Lower lobe of right lung (tissue), 2 donors: ENCODE measurements at places on chromosomes 12 and 14. TPM values are rescaled to one million over a fixed set of nuclear protein-coding genes. Genes with fewer than 3 reads are reported as not detected.
A peak's percentile ranks its signal among the peaks of the same experiment; 100 is the strongest.

The FAM186B gene
- 0.65 TPM for total RNA-seq

The PTCSC3 gene
- 1.5 TPM for total RNA-seq

The IFNG-AS1 gene
- total RNA-seq, result not detected

The ARMH4 gene
- 2.1 TPM for total RNA-seq

The CD163 gene
- 525 TPM for total RNA-seq

The DEPDC4 gene
- 2.0 TPM for total RNA-seq

The KRT81 gene
- total RNA-seq, result not detected

- H3K27me3 ChIP-seq, result no peaks in the 10 kb centered on the region
- H3K4me1 ChIP-seq, result no peaks in the 10 kb centered on the region
- H3K36me3 ChIP-seq, result no peaks in the 10 kb centered on the region
- DNase-seq, result no peak
Observed at GRCh38 chr14:104150136-104151025, 12.0 kb downstream of the KIF26A start.

DNA sequence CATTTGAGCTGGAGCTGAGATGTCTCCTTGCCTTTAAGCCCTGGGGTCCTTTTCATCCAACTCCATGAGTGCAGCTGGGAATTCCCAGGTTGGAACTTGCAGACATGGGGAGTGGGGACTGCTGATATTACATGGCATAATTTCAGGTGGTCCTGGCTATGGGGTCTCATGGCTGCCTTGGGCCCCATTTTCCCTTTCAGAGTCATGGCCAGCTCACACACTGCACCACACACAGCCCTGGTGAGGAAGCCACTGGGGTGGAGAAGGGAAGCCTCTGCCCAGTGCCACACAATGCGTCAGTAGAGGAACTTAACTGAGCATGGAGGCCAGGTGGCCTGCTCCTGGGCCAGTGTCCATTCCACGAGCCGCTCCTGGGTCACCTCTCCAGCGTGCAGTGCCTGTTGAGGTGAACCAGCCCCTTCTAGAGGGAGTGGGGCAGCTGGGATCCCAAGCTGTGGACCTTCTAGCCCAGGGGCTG is 17.3 kb upstream of the KRT86 start:
- peaks cover 8% of the 10 kb centered on the region for H3K4me1 ChIP-seq
- peak; percentile 39 for DNase-seq
- peaks cover 53% of the 10 kb centered on the region for H3K27me3 ChIP-seq
- no peak overlapping the region for H3K27ac ChIP-seq
- H3K4me3 ChIP-seq, result no peak overlapping the region
- no peaks in the 10 kb centered on the region for H3K36me3 ChIP-seq

DNA sequence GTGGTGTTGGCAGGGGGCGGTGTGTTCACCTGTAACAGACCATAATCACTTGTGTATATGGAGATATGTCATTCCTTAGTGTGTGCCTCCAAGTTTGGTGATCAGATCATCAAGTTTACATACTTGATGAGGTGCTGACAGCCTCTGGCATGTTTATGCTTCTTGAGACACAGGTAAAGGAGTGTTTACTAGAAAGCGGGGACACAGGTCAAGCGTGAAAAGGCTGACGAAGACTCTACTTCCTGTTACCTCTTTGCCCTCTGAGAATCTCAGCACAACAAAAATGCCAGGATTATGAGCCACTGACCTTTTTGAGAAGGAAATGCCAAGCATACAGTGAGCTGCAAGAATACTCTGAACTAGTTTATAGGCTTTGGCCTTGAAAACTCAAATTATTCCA is 29.6 kb downstream of the PRDM4 start:
- no peaks in the 10 kb centered on the region for H3K4me1 ChIP-seq
- H3K4me3 ChIP-seq, result no peak overlapping the region
- H3K36me3 ChIP-seq, result peaks cover 43% of the 10 kb centered on the region
- H3K27ac ChIP-seq, result no peak overlapping the region
- DNase-seq, result no peak

DNA sequence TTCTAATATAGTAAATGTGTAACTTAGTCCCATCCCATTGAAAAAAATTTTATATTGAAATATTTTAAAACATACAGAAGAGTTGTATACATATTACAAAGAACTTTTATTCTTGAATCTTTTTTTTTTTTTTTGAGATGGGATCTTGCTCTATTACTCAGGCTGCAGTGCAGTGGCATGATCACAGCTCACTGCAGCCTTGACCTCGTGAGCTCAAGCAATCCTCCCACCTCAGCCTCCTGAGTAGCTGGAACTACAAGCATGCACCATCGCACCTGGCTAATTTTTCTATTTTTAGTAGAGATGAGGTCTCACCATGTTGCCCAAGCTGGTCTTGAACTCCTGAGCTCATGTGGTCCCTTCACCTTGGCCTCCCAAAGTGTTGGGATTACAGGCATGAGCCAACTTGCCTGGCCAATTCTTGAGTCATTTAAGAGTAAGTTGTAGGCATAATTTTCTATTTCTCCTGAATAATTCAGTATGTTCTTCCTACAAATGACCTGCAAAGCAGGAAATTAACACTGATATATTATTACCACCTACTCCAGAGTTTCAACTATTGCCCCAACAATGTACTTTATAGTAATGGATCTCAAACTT is 153.0 kb upstream of the BMP4 start:
- no peak overlapping the region for H3K4me3 ChIP-seq
- no peak for DNase-seq
- H3K27ac ChIP-seq, result no peak overlapping the region
- H3K36me3 ChIP-seq, result no peaks in the 10 kb centered on the region

- peak overlapping the region; percentile 37 for H3K4me3 ChIP-seq
- H3K27me3 ChIP-seq, result peaks cover 98% of the 10 kb centered on the region
- DNase-seq, result no peak
- peaks cover 13% of the 10 kb centered on the region for H3K4me1 ChIP-seq
Observed at GRCh38 chr12:54033980-54034784, 1.3 kb downstream of the HOXC5 start.

DNA sequence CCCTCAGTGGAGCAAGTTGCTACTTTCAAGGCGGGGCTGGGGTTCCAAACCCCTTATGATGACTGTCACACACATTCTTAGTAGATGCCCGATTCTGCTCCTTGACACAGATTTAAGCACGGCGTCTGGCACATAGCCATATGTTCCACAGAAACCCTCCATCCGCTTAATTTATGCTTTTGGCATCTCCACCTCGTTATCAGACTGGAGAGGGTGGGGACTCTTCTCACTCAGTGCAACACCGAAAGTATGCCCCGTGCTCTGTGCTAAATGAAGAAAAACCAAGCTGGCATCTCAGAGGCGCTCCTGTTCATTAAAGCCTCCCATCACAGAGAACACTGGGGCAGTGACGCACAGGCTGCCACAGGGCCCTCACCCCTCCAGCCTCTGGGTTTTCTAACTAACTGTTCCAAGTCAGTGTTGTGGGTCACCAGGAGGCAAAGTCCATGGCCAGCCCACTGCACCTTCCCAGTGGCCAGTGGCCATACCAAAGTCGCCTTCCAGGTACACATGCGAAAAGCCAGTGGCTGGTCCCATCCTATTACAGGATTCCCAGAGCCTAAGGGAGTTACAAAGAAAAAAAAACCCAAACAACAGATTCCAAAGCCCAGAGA is 27.3 kb downstream of the CCDC88C start:
- DNase-seq, result no peak
- peaks cover 44% of the 10 kb centered on the region for H3K4me1 ChIP-seq
- no peaks in the 10 kb centered on the region for H3K27me3 ChIP-seq
- no peaks in the 10 kb centered on the region for H3K36me3 ChIP-seq

GRCh38 chr12:94144781-94145180 is 3.6 kb upstream of the PLXNC1 start:
- H3K4me3 ChIP-seq, result no peak overlapping the region
- no peaks in the 10 kb centered on the region for H3K36me3 ChIP-seq
- peaks cover 9% of the 10 kb centered on the region for H3K27me3 ChIP-seq
- no peak for DNase-seq
- H3K27ac ChIP-seq, result no peak overlapping the region

GRCh38 chr14:39452680-39453079 is 20.4 kb upstream of the FBXO33 start:
- no peaks in the 10 kb centered on the region for H3K4me1 ChIP-seq
- no peaks in the 10 kb centered on the region for H3K36me3 ChIP-seq
- no peaks in the 10 kb centered on the region for H3K27me3 ChIP-seq
- no peak overlapping the region for H3K27ac ChIP-seq
- H3K4me3 ChIP-seq, result no peak overlapping the region
- DNase-seq, result no peak

DNA sequence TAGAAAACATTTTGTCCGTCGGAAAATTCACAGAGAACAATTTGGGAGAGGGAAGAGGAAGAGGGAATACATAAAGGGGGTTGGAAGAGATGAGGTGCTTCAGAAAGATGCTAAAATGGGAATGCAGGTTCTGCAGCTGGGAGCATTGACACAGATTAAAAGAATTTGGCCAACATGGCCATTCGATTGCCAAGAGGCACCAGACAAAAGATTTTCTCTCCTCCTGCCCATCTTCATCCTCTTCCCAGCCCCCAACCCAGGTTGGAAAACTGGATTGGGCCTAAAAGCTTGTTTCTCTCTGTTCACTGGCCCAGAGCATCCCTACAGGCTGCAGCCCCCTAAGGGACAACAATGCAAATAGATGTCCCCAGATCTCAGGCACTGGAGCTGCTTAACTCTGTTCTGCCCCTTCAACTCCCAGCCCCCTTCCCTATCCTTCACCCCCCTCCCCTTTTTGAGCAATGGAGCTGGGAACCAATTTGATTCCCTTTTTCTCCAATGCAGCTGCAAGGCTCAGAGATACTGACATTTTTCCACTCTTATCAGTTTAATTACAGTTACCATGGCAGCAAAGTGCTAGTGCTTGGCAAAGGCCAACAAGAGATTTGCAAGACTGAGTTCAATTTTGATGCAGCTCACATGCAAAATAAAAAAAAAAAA is 1.9 kb downstream of the LMO3 start:
- peak overlapping the region; percentile 78 for H3K27ac ChIP-seq
- DNase-seq, result no peak
- H3K36me3 ChIP-seq, result no peaks in the 10 kb centered on the region

GRCh38 chr12:119334430-119335170 is at the start of gene CCDC60:
Gene CCDC60, plus strand, starts transcription at chr12:119334729. Its CDS starts 448 bp downstream, at chr12:119335177.
- H3K4me1 ChIP-seq, result no peaks in the 10 kb centered on the region
- no peak within 1 kb of the TSS for H3K27ac ChIP-seq
- no peaks in the 10 kb centered on the region for H3K27me3 ChIP-seq
- no peak within 1 kb of the TSS for H3K4me3 ChIP-seq

DNA sequence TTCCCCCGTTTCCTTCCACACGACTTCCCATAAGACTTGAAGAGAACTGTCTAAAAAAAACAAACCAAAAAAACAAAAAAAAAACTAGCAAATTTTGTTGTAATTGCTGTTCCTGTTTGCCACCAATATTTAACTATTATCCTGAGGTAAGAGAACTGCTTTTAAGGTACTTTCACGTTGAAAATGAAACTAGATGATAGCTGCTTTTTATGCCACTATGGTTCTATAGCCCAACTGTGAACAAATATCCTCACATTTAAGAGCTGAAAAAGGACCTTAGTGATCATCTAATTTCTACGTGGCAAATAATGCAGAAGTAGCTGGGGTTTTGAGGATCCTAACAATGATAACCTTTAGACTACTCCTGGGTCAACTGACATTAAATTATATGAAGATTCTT is 98.6 kb downstream of the TAOK3 start:
- no peak overlapping the region for H3K4me3 ChIP-seq
- H3K27me3 ChIP-seq, result no peaks in the 10 kb centered on the region
- H3K36me3 ChIP-seq, result no peaks in the 10 kb centered on the region
- DNase-seq, result no peak
- H3K4me1 ChIP-seq, result peaks cover 28% of the 10 kb centered on the region

DNA sequence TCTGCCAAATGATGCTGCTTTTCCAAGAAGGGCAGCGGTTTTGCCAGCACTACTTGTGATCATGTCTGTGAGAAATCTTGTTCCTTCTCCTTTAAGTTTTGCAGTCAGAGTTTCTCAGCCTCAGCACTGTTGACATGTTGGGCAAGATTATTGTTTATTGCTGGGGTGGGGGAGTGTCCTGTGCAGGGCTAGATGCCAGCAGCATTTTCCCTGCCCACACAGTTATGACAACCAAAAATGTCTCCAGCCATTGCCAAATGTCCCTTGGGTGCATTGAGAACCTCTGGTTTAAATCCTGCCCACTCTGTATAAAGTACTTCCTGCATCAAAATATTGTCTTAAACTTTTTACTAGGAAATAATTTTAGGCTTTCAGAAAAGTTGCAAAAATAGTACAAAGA is 20.0 kb downstream of the TMEM132C start:
- H3K4me3 ChIP-seq, result no peak overlapping the region
- H3K4me1 ChIP-seq, result no peaks in the 10 kb centered on the region
- H3K36me3 ChIP-seq, result no peaks in the 10 kb centered on the region
- DNase-seq, result no peak
- H3K27me3 ChIP-seq, result no peaks in the 10 kb centered on the region

GRCh38 chr14:74133833-74134481 is 49.2 kb downstream of the LIN52 start:
- H3K36me3 ChIP-seq, result no peaks in the 10 kb centered on the region
- peaks cover 10% of the 10 kb centered on the region for H3K4me1 ChIP-seq
- no peak overlapping the region for H3K27ac ChIP-seq
- DNase-seq, result no peak
- H3K4me3 ChIP-seq, result no peak overlapping the region
- no peaks in the 10 kb centered on the region for H3K27me3 ChIP-seq

GRCh38 chr14:55884819-55885218 is 233.4 kb upstream of the PELI2 start:
- H3K27ac ChIP-seq, result no peak overlapping the region
- no peak overlapping the region for H3K4me3 ChIP-seq
- H3K27me3 ChIP-seq, result no peaks in the 10 kb centered on the region
- H3K36me3 ChIP-seq, result no peaks in the 10 kb centered on the region
- DNase-seq, result no peak

- no peak overlapping the region for H3K4me3 ChIP-seq
- H3K27me3 ChIP-seq, result no peaks in the 10 kb centered on the region
- no peaks in the 10 kb centered on the region for H3K4me1 ChIP-seq
- DNase-seq, result no peak
- no peak overlapping the region for H3K27ac ChIP-seq
- peaks cover 82% of the 10 kb centered on the region for H3K36me3 ChIP-seq
Observed at GRCh38 chr14:95432144-95433093, 84.0 kb downstream of the SYNE3 start.

DNA sequence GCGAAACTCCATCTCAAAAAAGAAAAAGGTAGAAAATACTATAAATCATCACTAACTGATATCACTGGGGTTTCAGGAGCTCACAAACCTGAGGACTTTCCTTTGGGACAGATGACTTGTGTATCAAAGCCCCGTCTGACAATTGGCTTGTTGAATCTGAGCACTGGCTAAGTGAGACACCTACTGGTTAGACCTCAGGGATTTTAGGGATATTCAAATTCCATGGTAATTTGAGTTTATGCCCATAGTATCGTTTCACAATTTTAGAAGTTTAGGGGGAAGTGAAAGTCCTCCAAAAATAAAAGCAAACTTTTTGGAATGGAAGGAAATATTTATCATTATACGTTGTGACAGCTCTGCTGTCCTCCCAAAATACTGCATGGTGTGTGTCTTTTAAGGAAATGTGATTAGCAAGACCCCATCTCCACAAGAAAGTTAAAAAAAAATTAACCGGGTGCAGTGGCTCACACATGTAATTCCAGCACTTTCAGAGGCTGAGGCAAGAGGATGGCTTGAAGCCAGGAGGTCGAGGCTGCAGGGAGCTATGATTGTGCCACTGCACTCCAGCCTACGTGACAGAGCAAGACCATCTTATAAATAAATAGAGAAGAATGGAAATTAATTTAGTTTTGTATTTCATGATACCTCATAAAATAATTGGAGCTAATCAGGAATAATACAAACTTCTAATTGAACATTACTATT is 49.2 kb downstream of the FBXL14 start:
- no peak overlapping the region for H3K4me3 ChIP-seq
- H3K27ac ChIP-seq, result no peak overlapping the region
- no peaks in the 10 kb centered on the region for H3K36me3 ChIP-seq
- no peak for DNase-seq
- no peaks in the 10 kb centered on the region for H3K4me1 ChIP-seq

- no peaks in the 10 kb centered on the region for H3K4me1 ChIP-seq
- no peak overlapping the region for H3K27ac ChIP-seq
- H3K36me3 ChIP-seq, result no peaks in the 10 kb centered on the region
- no peak overlapping the region for H3K4me3 ChIP-seq
- DNase-seq, result no peak
Observed at GRCh38 chr12:77349689-77350370, 284.5 kb upstream of the E2F7 start.
